ENCODE measurements at places on chromosomes 6 and 20. TPM values are rescaled to one million over a fixed set of nuclear protein-coding genes. Genes with fewer than 3 reads are reported as not detected.
A peak's percentile ranks its signal among the peaks of the same experiment; 100 is the strongest.

DNA sequence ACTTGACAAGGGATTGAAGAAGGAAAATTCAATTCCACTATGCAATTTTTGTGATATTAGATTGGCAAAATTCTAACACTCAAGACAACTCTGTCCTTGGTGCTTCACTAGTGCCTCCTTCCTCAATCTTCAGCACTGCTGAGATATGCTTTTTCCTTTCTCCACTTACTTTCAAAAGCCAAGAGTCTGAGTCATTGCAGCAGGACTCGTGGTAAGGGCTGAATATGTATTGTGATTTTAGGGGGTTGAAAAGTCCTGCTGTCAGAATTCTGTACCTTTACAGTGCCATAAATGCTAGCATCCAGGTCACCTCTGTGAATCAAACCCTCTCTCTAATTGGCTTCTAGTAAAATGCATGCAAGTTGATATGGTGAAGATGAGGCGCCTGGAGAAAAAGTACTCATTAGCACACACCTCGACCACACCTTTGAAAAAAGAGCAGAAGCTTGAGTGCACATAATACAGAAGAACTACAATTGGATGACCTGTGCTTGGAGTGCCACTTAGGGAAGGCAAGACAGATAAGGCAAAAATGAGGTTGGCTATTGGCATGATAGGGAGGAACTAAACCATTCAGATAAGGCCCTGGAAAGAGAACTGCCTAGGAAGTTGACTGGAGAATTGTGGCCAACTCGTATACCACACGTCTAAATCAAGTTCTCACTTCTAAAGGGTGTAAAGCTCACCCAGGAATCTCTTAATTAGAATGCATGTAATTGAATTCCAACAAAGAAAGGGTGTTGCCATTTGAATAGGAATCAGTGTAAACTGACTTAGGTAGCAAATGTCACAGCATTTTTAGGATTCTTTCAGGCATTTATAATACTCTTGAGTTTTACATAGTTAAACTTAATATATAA lies 43.6 kb upstream of the FAM83B start:
- H3K36me3 ChIP-seq, result no peaks in the 10 kb centered on the region
- no peaks in the 10 kb centered on the region for H3K27me3 ChIP-seq
- H3K4me3 ChIP-seq, result no peak overlapping the region
- no peak overlapping the region for H3K27ac ChIP-seq

GRCh38 chr6:135813401-135813800 lies 38.1 kb upstream of the PDE7B start:
- no peaks in the 10 kb centered on the region for H3K27me3 ChIP-seq
- no peaks in the 10 kb centered on the region for H3K36me3 ChIP-seq
- no peaks in the 10 kb centered on the region for H3K4me1 ChIP-seq
- DNase-seq, result no peak
- H3K27ac ChIP-seq, result no peak overlapping the region

The PEX3 gene
- total RNA-seq, result 20.5 TPM

The MARCKS gene
- total RNA-seq, result not detected

- H3K27ac ChIP-seq, result no peak overlapping the region
- no peaks in the 10 kb centered on the region for H3K27me3 ChIP-seq
- peaks cover 17% of the 10 kb centered on the region for H3K36me3 ChIP-seq
- peaks cover 6% of the 10 kb centered on the region for H3K4me1 ChIP-seq
- H3K4me3 ChIP-seq, result no peak overlapping the region
- DNase-seq, result no peak
Measured at GRCh38 chr6:31749301-31750036, 9.7 kb downstream of the MSH5 start.

The CST5 gene
- total RNA-seq, result not detected

DNA sequence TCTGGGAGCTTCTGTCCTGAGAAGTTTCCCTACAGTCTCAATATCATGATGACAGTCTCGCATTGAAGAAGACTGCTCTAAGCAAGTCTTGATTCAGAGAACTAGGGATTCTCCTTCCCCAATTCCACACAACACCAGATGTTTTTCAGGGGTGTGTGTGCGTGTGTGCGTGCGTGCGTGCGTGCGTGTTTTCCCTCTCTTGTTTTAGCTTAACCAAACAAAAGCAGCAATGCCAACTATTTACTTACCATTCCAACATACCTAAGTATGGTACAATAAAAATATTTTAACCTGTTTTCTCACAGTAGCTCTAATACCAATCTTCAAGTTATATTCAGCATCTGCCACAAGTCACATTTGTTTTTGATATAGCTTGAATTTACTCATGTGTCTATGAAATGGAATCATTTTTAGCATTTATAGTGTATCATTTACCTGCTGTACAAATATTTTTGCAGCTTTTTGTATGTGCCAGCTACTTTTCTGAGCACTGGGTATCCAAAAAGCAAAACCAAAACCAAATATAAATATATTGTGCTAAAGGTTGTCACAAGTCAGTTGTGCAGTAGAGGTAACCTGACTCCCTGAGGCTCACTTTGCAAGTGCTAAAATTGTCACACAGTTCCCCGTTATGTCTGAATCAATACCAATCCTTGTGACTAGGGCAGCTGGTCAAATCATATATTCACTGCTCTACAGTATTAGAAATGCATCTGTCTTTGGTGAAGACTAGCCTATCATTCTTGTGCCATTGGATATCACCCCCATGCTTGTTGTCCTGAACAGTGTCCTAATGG lies 21.7 kb upstream of the MYLIP start:
- no peak overlapping the region for H3K4me3 ChIP-seq
- no peak overlapping the region for H3K27ac ChIP-seq
- no peak for DNase-seq
- H3K36me3 ChIP-seq, result no peaks in the 10 kb centered on the region
- no peaks in the 10 kb centered on the region for H3K4me1 ChIP-seq
- H3K27me3 ChIP-seq, result no peaks in the 10 kb centered on the region

DNA sequence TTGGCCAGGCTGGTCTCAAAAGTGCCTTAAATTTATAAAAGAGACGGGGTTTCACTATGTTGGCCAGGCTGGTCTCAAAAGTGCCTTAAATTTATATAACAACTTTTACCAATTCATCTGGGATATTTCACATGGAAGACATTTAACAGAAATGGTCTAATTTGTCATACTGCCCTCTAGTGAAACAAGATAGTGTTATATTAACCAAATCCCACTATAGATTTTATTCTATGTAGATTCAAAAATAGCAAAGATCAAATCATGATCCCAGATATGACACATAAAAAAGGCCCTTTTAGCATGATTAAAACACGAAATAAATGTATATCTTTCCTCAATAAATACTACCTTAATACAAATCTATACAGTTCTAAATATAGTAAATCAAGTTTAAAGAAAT lies 102.8 kb upstream of the TFAP2D start:
- no peaks in the 10 kb centered on the region for H3K4me1 ChIP-seq
- no peaks in the 10 kb centered on the region for H3K36me3 ChIP-seq
- H3K27ac ChIP-seq, result no peak overlapping the region
- no peak overlapping the region for H3K4me3 ChIP-seq
- H3K27me3 ChIP-seq, result no peaks in the 10 kb centered on the region

GRCh38 chr20:49896204-49896603 lies 19.1 kb downstream of the SPATA2 start:
- no peak overlapping the region for H3K27ac ChIP-seq
- DNase-seq, result no peak
- no peaks in the 10 kb centered on the region for H3K36me3 ChIP-seq
- H3K4me1 ChIP-seq, result peaks cover 26% of the 10 kb centered on the region
- H3K27me3 ChIP-seq, result no peaks in the 10 kb centered on the region

- no peak for DNase-seq
- peaks cover 5% of the 10 kb centered on the region for H3K4me1 ChIP-seq
- no peak overlapping the region for H3K27ac ChIP-seq
- no peaks in the 10 kb centered on the region for H3K36me3 ChIP-seq
- H3K4me3 ChIP-seq, result no peak overlapping the region
Measured at GRCh38 chr20:37670351-37670791, 23.5 kb upstream of the CTNNBL1 start.

The HTR1B gene
- not detected for total RNA-seq

- H3K27ac ChIP-seq, result no peak overlapping the region
- H3K4me3 ChIP-seq, result no peak overlapping the region
- no peak for DNase-seq
- H3K4me1 ChIP-seq, result no peaks in the 10 kb centered on the region
Measured at GRCh38 chr20:17315407-17316231, 88.8 kb downstream of the PCSK2 start.

DNA sequence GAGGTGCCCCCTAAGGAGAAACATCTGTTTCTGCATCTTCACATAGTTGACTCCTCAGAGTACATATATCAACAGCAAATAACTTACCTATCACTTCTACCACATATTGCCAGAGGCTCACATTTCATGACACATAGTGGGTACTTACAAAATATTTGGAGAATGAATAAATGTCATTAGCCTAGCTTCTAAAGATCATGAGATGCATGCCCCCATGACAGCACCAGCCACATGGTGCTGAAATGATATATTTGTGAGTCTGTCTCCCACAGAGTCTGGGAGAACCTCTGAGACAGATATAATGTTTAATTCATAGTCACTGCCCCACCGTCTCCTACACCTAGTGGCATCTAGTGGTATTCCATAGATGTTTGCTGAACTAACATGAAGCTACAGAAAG lies 555.6 kb downstream of the KIF16B start:
- no peaks in the 10 kb centered on the region for H3K4me1 ChIP-seq
- H3K4me3 ChIP-seq, result no peak overlapping the region
- no peaks in the 10 kb centered on the region for H3K27me3 ChIP-seq

GRCh38 chr20:59269411-59270025 lies 30.9 kb upstream of the EDN3 start:
- peaks cover 2% of the 10 kb centered on the region for H3K36me3 ChIP-seq
- H3K4me1 ChIP-seq, result peaks cover 50% of the 10 kb centered on the region
- peak; percentile 25 for DNase-seq
- peaks cover 40% of the 10 kb centered on the region for H3K27me3 ChIP-seq
- H3K4me3 ChIP-seq, result no peak overlapping the region

DNA sequence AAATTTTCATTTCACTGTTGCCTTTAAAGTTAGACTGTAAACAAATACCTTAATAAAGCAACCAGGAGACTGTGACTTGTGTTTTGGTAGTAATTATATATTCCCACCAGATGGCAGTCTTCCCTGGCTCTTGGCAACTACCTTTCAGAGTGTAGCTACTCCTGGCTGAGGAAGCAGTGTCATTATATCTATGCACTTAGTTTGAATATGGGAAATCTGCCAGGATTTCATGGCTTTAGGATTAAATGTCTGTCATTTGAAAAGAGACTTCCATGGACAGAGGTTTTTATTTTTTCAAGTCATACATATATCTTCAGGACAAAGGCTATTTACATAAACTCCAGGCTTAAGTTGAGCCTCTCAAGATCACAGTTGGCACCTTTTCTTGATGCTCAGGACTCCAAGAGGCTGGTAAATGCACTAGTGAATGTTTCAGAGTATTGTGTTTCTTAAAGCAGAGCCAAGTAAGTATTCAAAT lies 160.1 kb downstream of the C6orf58 start:
- no peaks in the 10 kb centered on the region for H3K27me3 ChIP-seq
- peak overlapping the region; percentile 31 for H3K27ac ChIP-seq
- H3K4me3 ChIP-seq, result no peak overlapping the region
- H3K4me1 ChIP-seq, result peaks cover 24% of the 10 kb centered on the region
- peaks cover 36% of the 10 kb centered on the region for H3K36me3 ChIP-seq

The SLC22A1 gene
- 0.67 TPM for total RNA-seq

DNA sequence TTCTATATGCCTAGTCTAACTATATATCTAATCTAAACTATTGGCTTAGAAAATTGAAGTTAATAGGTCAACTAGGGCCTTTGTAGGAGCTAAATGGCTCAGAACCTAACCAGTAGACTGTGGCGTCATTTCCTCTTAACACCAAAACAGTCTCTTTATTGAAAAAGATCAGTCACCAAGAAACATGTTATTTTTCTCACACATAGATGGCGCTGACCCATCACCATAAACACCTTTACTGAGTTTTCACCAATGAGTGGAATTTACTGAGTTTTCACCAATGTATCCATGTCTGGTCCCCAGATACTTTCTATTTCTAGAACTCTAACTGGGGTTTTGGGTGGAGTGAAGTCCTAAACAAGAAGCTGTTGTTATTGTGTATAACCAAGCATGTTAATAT lies 636.0 kb downstream of the BCKDHB start:
- no peaks in the 10 kb centered on the region for H3K36me3 ChIP-seq
- DNase-seq, result no peak
- no peaks in the 10 kb centered on the region for H3K27me3 ChIP-seq

GRCh38 chr6:4125933-4126864 lies 9.2 kb downstream of the ECI2 start:
- H3K4me1 ChIP-seq, result no peaks in the 10 kb centered on the region
- peaks cover 59% of the 10 kb centered on the region for H3K36me3 ChIP-seq
- H3K27me3 ChIP-seq, result no peaks in the 10 kb centered on the region
- H3K27ac ChIP-seq, result no peak overlapping the region
- DNase-seq, result no peak

DNA sequence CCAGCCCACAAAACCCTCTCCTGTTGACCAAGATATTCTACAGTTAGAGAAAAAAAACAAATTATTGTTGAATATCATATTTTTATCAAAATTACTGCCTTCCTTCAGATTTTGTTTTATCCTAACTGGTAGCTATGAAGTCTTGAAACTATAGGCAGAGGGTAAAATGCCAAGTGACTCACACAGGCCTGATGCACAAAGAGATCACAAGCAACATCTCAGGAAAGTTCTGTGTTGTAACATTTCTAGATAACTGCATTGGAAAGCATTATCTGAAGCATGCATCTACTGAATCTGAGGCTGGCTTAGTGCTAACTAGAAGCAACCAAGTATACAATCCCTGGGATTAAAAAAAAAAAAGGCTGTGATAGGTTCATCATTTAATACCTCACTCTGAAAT lies 134.2 kb downstream of the PKHD1 start:
- H3K27ac ChIP-seq, result no peak overlapping the region
- H3K36me3 ChIP-seq, result no peaks in the 10 kb centered on the region
- DNase-seq, result no peak
- no peaks in the 10 kb centered on the region for H3K4me1 ChIP-seq
- peaks cover 12% of the 10 kb centered on the region for H3K27me3 ChIP-seq
- no peak overlapping the region for H3K4me3 ChIP-seq

The PACRG gene
- not detected for total RNA-seq

DNA sequence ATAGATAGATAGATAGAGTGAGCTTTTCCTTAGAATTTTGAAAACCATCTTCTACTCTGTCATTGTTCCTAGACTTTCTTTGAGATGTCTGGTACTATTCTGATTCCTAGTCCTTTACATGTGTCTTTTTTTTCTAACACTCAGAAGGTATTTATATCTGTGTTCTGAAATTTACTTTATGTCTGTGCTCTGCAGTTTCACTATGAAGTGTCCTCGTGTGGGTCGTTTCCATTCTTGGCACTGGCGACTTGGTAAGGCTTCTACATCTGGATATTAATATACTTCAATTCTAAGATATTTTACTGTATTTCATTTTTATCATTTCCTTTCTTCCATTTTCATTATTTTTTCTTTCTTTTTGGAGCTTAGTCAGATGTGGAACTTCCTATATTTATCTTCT lies 87.0 kb downstream of the FHL5 start:
- no peak overlapping the region for H3K4me3 ChIP-seq
- no peak for DNase-seq
- H3K4me1 ChIP-seq, result peaks cover 3% of the 10 kb centered on the region
- no peaks in the 10 kb centered on the region for H3K36me3 ChIP-seq

Measured in activated CD4-positive, alpha-beta T cell treated with anti-CD3 and anti-CD28 coated beads, Interleukin-2, amount 10 ng/mL, durations not matched to agents 7 days and 5 days (primary cell).